Hematopoietic multipotent progenitor cell treated with erythropoietin and hydrocortisone succinate and interleukin-3 and kit ligand, for 6 days (in vitro differentiated cells): ENCODE measurements at places on chromosomes 4 and X.
A peak's percentile ranks its signal among the peaks of the same experiment; 100 is the strongest.

GRCh38 chr4:37793562-37793961, 32.9 kb upstream of the PGM2 start:
- peak; percentile 69 for DNase-seq

DNA sequence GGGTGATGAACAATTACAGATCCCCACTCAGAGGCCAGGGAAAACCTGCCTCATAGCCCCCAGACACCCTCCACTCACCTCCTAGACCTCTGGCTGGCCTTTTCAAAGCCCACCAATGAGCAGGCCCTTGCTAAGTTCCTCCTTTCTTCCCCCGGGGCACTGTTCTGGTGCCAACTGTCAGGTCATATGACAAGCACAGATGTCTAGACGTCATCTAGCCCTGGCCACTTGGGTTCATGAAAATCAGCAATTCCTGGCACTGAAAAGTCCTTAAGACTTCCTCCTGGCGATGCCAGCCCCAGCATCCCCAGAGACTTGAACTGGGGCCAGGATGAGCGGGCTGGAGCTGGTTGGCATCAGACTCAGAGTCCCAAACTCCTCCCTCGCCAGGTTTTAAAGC, 115.6 kb upstream of the NALF2 start:
- peak; percentile 1 for DNase-seq

DNA sequence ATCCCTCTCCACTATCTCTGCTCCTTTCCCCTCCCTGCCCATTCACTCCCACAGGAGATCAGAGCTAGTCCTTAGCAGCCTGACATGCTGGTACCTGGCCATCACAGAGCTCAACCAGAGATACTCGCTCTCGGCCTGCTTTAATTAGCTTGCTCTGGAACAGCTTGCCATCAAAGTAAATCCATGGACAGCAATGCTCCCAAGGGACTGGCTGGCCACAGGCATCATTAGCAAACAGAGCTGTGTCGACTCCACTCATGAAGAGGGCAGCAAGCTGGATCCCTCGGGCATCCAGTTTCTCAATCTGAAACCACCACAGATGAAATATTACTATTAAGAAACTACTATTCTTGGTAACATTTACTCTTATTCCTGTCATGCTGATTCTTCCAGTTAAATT, 43.4 kb upstream of the PHF8 start:
- DNase-seq: no peak

GRCh38 chrX:13994536-13995080, 35.1 kb downstream of the GEMIN8 start:
- DNase-seq: no peak

GRCh38 chrX:68755616-68756125, 73.2 kb upstream of the EFNB1 start:
- no peak for DNase-seq

GRCh38 chr4:12844141-12844540, 640.0 kb downstream of the RAB28 start:
- DNase-seq: no peak

DNA sequence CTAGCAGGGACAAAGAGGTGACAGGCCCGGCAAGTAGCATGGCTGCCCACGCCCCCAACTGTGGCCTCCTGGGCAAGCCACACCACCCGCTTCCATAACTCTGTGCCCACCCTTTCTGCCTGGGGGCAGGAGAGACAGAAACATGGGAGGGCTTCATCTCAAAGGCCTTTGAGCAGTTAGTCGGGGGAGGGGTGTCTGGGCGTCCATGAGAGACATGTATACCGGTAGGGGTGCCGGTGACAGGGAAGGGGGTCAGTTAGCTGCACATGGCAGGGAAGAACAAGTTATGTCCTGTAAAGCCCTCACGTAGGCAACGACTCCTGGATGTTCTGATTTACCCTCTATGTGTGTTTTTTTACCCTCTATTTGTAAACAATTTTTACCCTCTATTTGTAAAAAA, 9.3 kb downstream of the PDZD4 start:
- DNase-seq: no peak

DNA sequence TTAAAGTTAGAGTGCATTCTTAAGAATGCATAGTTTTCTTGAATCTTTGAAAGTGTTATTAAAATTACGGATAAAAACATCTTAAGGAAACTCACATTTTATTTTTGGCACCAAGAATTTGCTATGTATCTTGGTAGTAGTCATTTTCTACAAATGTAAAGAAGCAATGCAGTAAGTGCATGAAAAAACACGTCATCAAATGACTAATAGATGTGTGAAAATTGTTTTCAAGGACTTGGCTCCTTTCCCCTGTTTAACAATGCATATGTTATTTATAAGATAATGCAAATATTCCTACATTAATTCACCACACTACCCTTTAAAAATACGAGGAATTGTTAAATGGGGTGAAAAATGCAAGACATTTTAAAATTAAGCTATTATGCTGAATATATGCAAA, 461.2 kb upstream of the PCDH7 start:
- DNase-seq: no peak

GRCh38 chr4:183288955-183289354, 31.1 kb downstream of the CLDN22 start:
- DNase-seq: peak; percentile 23

DNA sequence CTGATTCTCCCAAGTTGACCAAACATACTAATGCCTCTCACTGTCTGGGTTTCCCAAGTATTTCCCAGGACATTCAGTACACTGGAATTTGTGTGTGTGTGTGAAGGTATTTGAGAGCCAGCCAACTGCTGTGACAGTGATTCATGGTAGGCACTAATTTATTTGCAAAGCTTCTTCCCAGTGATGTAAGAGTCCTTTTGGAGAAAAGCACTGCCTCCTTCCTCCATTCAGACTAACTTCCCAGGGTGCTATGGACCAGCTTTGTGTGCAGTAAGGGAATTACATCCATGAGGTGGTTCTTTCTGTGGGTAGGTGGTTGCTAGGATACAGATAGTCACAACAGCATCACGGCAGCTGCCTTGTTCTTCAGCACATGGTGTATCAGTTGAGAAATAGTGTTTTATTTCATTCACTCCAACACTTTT, 8.7 kb downstream of the EGF start:
- DNase-seq: no peak

- peak; percentile 42 for DNase-seq
Observed at GRCh38 chrX:120755066-120755846, 120.4 kb downstream of the CT47B1 start.
